ENCODE measurements at places on chromosomes 3 and 15.

DNA sequence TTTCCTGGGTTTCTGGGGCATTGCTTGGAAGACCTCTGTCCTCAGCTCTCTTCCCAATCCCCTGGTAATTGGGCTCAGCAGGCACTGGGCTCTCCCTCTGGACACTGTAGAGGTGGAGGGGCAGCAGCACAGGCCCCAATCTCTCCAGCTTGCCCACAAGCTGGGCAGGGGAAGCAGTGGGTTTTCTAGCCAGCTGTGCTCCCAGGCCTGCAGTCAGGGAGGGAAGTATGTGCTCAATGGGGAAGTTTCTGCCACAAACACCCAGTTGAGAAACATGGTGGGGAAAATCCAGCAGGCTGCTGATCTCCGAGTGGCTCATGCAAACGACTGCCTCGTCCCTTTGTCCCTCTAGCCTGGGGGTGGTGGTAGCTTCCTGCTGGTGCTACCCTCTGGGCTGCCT is 12.8 kb upstream of the RFT1 start:
- H3K27ac ChIP-seq = no peak overlapping the region
- H3K27me3 ChIP-seq = no peaks in the 10 kb centered on the region
- DNase-seq = no peak
- peaks cover 8% of the 10 kb centered on the region for H3K4me1 ChIP-seq

- no peak overlapping the region for H3K4me3 ChIP-seq
- H3K36me3 ChIP-seq = no peaks in the 10 kb centered on the region
- no peak overlapping the region for H3K27ac ChIP-seq
- H3K4me1 ChIP-seq = no peaks in the 10 kb centered on the region
- no peaks in the 10 kb centered on the region for H3K27me3 ChIP-seq
Measured at GRCh38 chr3:65776494-65776893, 262.2 kb downstream of the MAGI1 start.

DNA sequence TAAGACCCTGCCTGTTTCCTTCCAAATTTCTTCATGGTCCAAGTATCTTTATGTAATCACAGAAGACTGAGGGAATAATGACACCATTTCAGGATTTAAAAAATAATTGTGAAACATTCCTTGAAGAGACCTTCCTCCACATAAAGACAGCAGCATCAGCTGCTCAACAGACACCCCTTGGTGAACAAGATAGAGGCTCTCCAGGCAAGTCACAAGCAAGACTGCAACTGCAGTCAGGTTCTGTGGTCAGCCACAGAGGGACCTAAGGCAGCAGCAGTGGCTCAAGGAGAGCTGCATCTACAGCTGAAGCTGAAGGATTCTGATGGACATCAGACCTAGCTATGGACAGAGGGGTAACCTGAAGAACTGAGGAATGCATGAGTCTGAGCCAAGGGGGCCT is 97.2 kb upstream of the C3orf80 start:
- no peaks in the 10 kb centered on the region for H3K27me3 ChIP-seq
- DNase-seq = no peak
- peaks cover 11% of the 10 kb centered on the region for H3K4me1 ChIP-seq
- no peaks in the 10 kb centered on the region for H3K36me3 ChIP-seq

DNA sequence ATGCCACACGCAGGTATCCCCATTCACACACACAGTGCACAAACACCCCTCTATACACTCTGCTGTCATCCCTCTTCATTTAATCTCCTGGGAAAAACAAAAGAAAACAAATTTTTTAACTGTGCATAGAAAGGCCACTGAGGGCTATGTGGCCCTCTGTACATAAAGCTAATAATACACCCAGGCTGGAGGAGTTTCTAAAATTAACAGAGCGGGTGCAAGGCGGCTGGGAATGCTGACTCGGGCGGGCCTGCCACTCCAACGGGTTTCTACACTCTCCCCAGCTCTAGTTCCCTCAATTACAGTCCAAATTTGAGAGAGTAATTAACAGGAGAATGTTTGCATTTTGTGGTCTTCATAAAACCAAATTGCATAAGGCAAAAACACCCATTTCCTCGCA is 23.1 kb downstream of the HCN4 start:
- H3K27me3 ChIP-seq = peaks cover 7% of the 10 kb centered on the region
- H3K27ac ChIP-seq = no peak overlapping the region
- H3K4me3 ChIP-seq = no peak overlapping the region
- no peaks in the 10 kb centered on the region for H3K4me1 ChIP-seq
- no peaks in the 10 kb centered on the region for H3K36me3 ChIP-seq

GRCh38 chr3:79358327-79358726 is 409.5 kb downstream of the ROBO1 start:
- H3K4me3 ChIP-seq = no peak overlapping the region
- no peaks in the 10 kb centered on the region for H3K36me3 ChIP-seq
- no peaks in the 10 kb centered on the region for H3K27me3 ChIP-seq

DNA sequence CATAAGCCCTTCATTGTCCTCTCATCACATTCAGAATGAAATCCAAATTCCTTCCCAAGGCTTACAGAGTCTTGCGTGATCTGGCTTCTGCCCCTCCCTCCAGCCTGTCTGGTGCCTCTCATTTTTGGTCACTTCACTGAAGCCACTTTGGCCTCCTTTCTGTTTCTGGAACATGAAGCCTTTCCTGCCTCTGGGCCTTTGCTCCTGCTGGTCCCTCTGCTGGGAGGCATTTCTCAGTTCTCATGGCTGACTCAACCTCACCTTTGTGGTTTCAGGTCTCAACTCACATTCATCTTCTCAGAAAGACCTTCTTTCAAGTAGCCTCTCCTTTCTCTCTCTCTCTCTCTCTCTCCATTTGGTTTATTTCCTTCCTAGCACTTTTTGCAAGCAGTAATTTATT is 43.9 kb upstream of the BHLHE40 start:
- H3K27ac ChIP-seq = no peak overlapping the region
- H3K36me3 ChIP-seq = no peaks in the 10 kb centered on the region
- H3K27me3 ChIP-seq = no peaks in the 10 kb centered on the region
- peaks cover 2% of the 10 kb centered on the region for H3K4me1 ChIP-seq
- no peak overlapping the region for H3K4me3 ChIP-seq

- no peaks in the 10 kb centered on the region for H3K4me1 ChIP-seq
- no peaks in the 10 kb centered on the region for H3K27me3 ChIP-seq
- no peak for DNase-seq
- no peaks in the 10 kb centered on the region for H3K36me3 ChIP-seq
- H3K27ac ChIP-seq = no peak overlapping the region
Measured at GRCh38 chr3:106359692-106360091, 490.9 kb upstream of the CBLB start.

GRCh38 chr15:58410353-58410752 is 21.4 kb upstream of the LIPC start:
- H3K27me3 ChIP-seq = peaks cover 12% of the 10 kb centered on the region
- no peak overlapping the region for H3K4me3 ChIP-seq
- DNase-seq = no peak
- H3K27ac ChIP-seq = no peak overlapping the region
- H3K4me1 ChIP-seq = peaks cover 4% of the 10 kb centered on the region

DNA sequence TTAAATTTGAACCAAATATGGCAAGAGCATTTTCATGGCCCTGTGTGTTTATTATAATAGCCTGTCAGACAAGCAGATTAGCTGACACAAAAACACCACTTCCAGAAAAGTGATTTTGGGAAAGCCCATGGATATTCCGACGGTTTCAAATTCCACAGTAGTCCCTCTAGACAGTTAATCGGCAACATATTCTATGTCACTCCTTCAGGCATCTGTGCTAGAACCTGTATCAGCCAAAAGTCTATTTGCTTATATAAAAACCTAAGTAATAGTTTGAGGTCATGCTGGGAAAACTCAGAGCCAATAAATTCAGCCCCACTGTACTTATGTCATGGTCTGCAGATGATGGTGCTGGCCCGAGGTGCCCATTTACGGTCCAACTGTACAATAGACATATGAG is 110.2 kb upstream of the ARHGEF26 start:
- no peak for DNase-seq
- H3K36me3 ChIP-seq = no peaks in the 10 kb centered on the region
- no peak overlapping the region for H3K27ac ChIP-seq

DNA sequence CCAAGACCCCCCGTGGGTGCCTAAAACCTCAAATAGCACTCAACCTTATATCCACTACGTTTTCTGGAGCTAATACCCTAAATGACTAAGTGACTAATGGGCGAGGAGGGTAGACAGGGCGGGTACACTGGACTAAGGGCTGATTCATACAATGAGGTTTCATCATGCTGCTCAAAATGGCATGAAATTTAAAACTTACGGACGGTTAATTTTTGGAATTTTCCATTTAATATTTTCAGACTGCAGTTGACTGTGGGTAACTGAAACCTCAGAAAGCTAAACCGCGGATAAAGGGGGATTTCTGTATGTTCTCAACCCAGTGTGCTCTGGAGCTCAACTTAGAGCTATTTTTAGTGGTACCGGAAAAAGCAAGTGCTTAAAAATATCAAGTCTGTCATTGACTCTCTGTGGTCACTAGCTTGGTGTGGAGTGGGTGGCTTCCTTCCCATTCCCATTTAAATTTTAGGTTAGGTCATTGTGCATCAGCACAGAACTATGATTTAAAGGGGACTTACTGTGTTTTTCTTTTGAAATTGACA is 72.9 kb downstream of the LRRC28 start:
- H3K4me3 ChIP-seq = peak overlapping the region; percentile 8
- H3K36me3 ChIP-seq = peaks cover 6% of the 10 kb centered on the region
- H3K4me1 ChIP-seq = peaks cover 20% of the 10 kb centered on the region
- DNase-seq = no peak
- no peak overlapping the region for H3K27ac ChIP-seq

GRCh38 chr3:15781131-15781530 is 16.6 kb downstream of the ANKRD28 start:
- no peak overlapping the region for H3K27ac ChIP-seq
- peaks cover 14% of the 10 kb centered on the region for H3K36me3 ChIP-seq
- peaks cover 10% of the 10 kb centered on the region for H3K4me1 ChIP-seq
- no peak overlapping the region for H3K4me3 ChIP-seq

- DNase-seq = no peak
- H3K4me3 ChIP-seq = no peak overlapping the region
- peaks cover 2% of the 10 kb centered on the region for H3K4me1 ChIP-seq
- H3K36me3 ChIP-seq = peaks cover 8% of the 10 kb centered on the region
- H3K27me3 ChIP-seq = peaks cover 30% of the 10 kb centered on the region
- H3K27ac ChIP-seq = no peak overlapping the region
Measured at GRCh38 chr3:129039271-129040038, 21.1 kb upstream of the GP9 start.

DNA sequence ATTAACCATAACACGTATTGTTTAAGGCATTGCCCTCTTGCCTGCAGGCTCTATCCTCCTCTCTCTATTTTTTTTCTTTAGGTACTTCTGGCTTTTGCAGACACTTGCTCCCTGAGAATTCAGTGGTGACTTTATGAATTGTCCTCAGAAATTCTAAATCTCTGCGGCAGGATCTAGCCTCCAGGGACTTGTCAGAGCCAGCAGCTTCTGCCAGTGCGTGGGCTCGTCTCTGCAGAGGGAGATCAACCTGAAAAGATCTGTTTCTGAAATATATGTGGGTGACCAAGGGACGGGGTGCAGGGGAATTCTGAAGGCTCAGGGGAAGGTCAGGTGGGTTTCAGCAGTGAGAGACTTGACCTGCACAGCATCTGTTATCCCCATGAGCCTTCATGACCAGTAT is 326.1 kb upstream of the LRRFIP2 start:
- no peak overlapping the region for H3K4me3 ChIP-seq
- DNase-seq = no peak
- H3K36me3 ChIP-seq = peaks cover 1% of the 10 kb centered on the region
- H3K27ac ChIP-seq = no peak overlapping the region

GRCh38 chr3:24259901-24260512 is 234.6 kb downstream of the THRB start:
- H3K36me3 ChIP-seq = no peaks in the 10 kb centered on the region
- no peak overlapping the region for H3K27ac ChIP-seq
- H3K4me3 ChIP-seq = no peak overlapping the region
- H3K4me1 ChIP-seq = no peaks in the 10 kb centered on the region
- DNase-seq = no peak
- H3K27me3 ChIP-seq = peaks cover 5% of the 10 kb centered on the region

GRCh38 chr15:60681353-60681752 is 202.4 kb upstream of the ICE2 start:
- no peak for DNase-seq
- H3K27me3 ChIP-seq = peaks cover 2% of the 10 kb centered on the region
- H3K27ac ChIP-seq = no peak overlapping the region
- no peak overlapping the region for H3K4me3 ChIP-seq
- no peaks in the 10 kb centered on the region for H3K36me3 ChIP-seq

DNA sequence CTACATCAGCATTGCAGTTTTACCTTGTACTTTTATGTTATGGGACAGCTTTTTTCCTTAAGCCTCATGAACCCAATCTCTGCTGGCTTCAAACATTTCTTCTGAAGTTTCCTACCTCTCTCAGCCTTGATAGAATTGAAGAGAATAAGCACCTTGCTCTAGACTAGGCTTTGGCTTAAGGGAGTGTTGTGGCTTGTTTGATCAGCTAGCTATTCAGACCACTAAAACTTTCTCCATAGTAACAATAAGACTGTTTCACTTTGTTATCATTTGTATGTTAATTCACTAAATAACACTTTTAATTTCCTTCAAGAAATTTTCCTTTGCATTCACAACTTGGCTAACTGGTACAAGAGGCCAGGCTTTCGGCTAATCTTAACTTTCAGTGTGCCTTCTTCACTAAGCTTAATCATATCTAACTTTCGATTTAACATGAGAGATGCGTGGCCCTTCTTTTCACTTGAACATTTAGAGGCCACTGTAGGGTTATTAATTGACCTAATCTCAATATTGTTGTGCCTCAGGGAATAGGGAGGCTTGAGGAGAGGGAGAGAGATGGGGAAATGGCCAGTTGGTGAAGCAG is 8.1 kb upstream of the TIGIT start:
- peak overlapping the region; percentile 95 for H3K27ac ChIP-seq
- H3K36me3 ChIP-seq = no peaks in the 10 kb centered on the region
- peaks cover 15% of the 10 kb centered on the region for H3K4me1 ChIP-seq
- DNase-seq = no peak
- H3K4me3 ChIP-seq = peak overlapping the region; percentile 70

DNA sequence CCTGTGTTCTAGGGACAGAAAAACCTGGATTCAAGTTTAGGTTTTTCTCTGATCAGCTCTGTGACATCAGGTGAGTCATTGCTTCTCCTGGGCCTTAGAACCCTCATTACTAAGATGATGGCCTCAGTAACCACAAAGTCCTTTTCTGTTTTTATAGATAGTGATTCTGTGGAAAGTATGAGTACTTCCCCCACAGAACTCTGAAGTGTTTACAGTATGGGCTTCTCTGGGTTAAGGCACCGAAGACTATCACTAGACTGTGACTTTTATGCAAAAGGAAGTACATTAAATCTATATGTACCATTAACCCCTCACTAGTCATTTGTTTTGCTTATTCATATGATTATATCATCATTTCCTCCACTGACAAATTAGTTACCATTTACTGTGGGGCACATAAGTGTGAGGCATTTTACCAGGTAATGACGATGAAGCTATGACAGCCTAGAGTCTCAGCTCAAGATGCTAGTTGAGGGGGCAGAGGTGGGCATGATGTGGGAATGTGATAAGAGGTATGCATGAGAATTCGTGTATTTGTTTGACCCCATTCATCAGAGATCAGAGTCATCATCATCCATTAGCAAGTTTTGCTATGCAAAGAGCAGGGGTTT is 15.0 kb upstream of the RORA start:
- no peak overlapping the region for H3K27ac ChIP-seq
- no peaks in the 10 kb centered on the region for H3K36me3 ChIP-seq
- no peak for DNase-seq
- H3K4me1 ChIP-seq = no peaks in the 10 kb centered on the region
